ENCODE measurements at places on chromosomes 1 and 21. TPM values are rescaled to one million over a fixed set of nuclear protein-coding genes. Genes with fewer than 3 reads are reported as not detected.

GIPC2 gene
- 43.7 TPM for total RNA-seq

DNA sequence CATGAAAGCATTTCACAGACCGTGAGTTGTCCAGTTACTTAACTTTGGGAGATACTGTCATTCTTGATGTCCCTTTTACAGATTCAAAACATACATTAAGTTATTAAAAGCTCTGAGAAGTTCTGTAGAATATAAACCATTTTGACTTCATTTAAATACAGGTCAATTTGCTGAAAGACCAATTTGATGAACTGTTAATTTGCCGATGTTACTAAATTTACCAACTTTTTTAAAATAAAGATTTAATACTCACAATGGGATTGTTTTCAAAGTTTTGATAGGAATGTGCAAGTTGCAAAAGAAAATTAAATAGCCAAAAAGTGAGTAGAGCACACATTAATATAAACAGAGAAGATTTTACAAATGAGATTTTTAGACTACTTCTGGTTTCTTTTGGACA is 666.1 kb downstream of the SMYD3 start:
- H3K27me3 ChIP-seq, result no peaks in the 10 kb centered on the region
- no peaks in the 10 kb centered on the region for H3K36me3 ChIP-seq
- H3K4me1 ChIP-seq, result no peaks in the 10 kb centered on the region
- no peak overlapping the region for H3K4me3 ChIP-seq
- DNase-seq, result no peak

GPR25 gene
- total RNA-seq, result 0.89 TPM

DNA sequence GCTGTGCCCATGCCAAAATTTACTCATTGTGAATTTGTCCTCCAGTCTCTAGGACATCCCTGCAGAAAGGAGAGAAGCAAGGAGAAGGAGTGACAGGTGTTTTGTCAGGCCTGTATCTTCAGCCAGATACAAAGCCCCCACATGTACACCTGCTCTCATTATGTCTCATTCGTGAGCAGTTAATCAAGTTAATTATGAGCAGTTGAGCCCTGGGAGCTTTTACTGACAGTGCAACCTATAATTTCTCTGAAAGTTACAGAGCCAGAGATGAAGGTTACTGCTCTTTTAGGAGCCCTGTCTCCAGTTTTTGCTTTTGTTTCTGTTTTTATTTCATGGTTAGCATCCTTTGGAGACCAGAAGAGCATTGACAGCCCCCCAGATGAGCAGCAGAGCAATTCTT is 5.0 kb upstream of the ILDR2 start:
- no peak for DNase-seq
- no peaks in the 10 kb centered on the region for H3K27me3 ChIP-seq
- no peaks in the 10 kb centered on the region for H3K4me1 ChIP-seq
- no peak overlapping the region for H3K27ac ChIP-seq
- H3K4me3 ChIP-seq, result no peak overlapping the region

DNA sequence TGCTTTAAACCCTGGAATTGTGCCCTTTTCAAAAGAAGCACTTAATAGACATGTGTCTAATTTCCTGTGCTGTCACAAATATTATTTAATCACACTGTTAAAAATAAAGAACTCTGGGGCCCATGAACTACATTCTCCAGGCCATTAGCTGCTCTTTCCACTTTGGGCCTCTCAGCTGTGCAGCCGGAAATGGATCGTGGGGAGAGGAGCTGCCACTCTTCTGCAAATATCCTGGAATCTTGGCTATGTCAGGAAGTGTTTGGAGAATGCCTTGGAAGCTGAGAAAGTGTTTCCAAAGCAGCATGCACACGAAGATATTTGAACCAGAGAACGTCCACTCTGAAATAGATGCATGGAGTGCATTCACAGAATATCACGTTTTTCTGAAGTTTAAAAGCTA is 27.5 kb upstream of the VPS26C start:
- H3K27me3 ChIP-seq, result no peaks in the 10 kb centered on the region
- no peak for DNase-seq
- H3K4me3 ChIP-seq, result no peak overlapping the region

DNA sequence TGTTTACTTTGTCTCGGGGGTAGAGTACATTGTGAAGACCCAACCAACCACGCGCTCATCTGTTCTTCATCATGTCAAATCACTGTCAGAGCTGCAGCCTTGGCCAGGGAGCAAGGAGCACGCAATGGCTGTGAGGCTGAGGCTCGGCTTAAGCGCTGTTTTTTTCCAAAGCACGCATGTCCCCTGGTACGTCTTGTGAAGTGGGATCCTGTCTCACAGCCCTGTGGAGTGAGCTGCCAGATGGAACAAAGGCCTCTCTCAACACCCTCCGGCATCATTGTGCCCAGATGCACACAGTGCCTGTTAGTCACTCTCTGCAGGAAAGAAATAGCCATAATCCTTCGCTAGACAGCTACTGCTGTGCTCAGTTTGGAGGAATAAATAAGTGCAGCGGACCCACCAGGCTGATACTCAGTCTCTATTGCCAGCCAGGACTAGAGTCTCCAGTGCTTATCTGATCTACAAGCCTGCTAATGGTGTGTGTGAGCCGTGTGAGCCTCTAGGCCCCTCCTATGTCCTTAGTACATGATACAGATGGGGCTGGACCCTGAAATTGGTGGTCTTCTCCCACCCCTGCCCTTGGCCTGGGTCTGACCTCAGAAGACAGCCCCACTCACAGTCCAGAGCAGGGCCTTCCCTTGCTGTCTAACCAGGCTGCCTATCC is 91.3 kb upstream of the COA6 start:
- no peak overlapping the region for H3K27ac ChIP-seq
- no peaks in the 10 kb centered on the region for H3K27me3 ChIP-seq
- no peak overlapping the region for H3K4me3 ChIP-seq
- no peak for DNase-seq

SNIP1 gene
- total RNA-seq, result 18.7 TPM

DNA sequence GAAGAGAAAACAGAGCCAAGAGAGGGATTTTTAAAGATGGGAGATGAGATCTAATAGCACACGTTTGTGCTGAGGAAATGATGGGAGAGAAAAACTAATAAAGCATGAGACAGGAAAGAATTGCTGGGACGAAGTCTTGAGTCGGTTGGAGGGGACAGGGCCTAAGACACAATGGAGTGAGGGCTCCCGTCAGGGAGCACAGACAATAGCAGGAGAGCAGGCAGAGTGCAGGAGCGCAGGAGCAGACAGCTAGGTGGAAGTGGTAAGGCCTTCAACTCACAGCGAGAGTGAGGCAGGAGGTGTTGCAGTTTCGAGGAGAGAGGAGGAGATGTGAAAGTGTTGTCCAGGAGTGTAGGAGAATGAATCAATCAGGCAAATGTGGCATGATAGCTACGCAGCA is 59.9 kb upstream of the SOX13 start:
- no peak overlapping the region for H3K4me3 ChIP-seq
- no peaks in the 10 kb centered on the region for H3K4me1 ChIP-seq
- no peak for DNase-seq
- H3K36me3 ChIP-seq, result no peaks in the 10 kb centered on the region

DDAH1 gene
- 19.8 TPM for total RNA-seq

GBP7 gene
- 0.14 TPM for total RNA-seq

DNA sequence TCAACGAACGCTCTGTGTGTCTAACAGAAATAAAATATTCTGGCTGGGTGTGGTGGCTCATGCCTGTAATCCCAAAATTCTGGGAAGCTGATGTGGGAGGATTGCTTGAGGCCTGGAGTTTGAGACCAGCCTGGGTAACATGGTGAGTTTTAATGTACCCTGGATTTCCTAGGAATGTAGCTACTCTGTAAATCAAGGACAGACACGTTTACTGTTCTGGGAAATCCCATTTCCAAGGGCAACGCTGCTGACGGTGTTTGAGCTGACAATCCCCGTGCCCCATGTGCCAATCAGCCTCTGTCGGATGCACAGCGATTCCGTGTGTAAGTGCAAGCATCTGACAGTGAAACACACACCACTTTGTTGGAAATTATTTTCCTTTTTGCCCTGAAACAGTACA is 8.0 kb downstream of the CORT start:
- peaks cover 11% of the 10 kb centered on the region for H3K4me1 ChIP-seq
- H3K27me3 ChIP-seq, result no peaks in the 10 kb centered on the region
- H3K27ac ChIP-seq, result peak overlapping the region; percentile 72

DNA sequence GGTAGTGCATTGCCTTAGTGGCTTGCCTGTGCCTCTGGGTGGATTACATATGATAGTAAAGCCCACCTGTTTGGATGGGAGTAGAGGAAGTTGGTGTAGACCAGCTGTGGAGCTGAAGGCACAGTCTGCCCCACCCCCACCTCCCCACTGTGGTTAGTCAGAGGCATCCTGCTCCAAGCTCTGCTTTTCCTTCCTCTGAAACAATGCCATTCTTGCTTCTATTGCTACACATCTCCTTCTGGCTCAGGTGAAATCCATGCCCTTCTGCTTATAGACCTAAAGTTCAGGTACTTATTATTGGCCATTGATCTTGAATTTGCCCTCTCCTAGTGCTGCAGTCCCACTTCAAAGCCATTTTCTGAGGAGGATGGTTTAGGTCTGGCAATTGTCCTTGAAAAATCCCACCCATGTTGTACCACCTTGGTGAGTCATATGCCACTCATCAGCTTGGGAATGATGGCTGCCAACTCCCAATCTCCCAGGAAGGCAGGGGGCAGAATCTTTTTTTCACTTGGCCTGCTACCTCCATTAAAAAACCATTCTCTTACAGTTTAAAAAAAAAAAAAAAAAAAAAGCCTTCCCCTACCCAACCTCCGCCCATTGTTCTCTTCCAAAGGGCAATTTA is 6.7 kb upstream of the TXLNA start:
- H3K27ac ChIP-seq, result no peak overlapping the region
- H3K4me1 ChIP-seq, result no peaks in the 10 kb centered on the region
- no peak for DNase-seq
- no peaks in the 10 kb centered on the region for H3K27me3 ChIP-seq

KIF1B gene
- total RNA-seq, result 53.5 TPM
